ENCODE measurements at places on chromosomes 2 and 18.

DNA sequence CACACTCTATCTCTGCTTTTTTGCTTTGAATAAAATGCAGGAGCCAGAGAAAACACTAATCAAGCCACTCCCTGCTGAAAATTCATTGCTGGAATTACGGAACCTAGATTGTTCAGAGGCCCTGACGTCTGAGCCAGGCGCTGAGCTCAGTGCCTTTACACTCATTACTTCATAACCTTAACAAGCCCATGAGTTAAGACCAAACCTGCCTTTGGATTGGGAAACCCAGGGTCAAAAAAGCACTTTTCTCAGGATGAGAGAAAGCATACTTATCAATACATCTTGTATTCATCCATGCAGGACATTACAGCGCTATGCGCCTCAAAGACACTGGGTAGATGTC lies 762 bp downstream of the INO80C start:
- peak overlapping the region; percentile 89 for H3K4me3 ChIP-seq
- H3K36me3 ChIP-seq = no peaks in the 10 kb centered on the region
- no peak for DNase-seq
- H3K27me3 ChIP-seq = no peaks in the 10 kb centered on the region
- H3K27ac ChIP-seq = no peak overlapping the region

DNA sequence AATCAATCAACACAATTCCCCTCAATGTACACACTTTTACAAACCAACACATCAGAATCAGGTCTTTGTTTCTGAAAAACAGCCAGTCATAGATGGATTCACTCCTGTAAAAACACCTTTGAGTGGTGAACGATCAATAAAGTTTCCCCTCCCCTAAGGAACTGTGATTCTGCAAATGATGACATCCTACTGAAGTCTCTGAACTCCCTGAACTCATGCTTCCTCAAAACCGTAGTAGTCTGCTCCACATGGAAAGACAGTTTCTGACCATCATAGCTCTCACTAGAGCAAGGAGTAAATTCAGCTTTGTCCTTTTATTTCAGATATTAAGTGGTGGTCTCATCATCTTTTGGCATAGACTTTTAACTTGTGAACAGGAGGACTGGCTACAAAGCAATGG lies 43.5 kb upstream of the ACTR3 start:
- no peak overlapping the region for H3K4me3 ChIP-seq
- no peaks in the 10 kb centered on the region for H3K4me1 ChIP-seq
- no peak overlapping the region for H3K27ac ChIP-seq
- H3K27me3 ChIP-seq = no peaks in the 10 kb centered on the region

DNA sequence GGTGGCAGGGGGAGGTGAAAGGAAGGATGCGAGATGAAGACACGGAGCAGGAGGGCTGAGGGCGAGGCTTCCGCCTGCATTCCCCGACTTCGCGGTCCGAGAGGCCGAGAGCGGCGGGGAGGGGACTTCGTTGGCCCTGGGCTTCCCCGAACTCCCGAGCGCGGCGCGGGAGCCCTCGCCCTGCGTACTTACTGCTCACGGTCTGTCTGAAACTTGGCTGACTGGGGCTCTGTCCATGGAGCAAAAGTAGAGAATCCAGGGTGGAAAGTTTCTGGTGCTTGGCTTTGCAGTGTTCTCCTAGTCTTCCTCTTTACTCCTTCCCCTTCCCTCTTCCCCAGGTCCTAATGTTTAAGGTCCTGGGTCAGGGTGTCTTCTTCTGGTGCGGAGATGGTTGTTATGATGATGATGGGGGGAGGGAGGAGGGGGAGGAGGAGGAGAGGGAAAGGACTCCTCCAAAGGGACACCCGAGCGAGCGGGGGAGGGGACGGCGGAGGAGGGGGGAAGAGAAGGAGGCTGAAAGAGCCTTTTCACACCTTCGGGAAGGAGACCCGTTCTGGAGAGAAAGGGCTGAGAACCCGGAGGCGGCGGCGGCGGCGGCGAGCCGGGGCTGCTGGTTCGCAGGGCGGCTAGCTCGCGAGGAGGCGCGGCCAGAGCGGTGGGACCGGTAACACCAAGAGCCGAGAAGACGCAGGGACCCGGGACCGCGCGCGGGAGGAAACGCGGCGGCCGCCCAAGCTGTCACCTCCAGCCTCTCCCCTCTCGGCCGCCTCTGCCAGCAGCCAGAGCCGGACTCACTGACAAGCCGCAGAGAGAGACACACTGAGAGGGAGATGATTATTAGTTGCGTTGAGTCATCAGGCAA lies at the start of gene SATB2:
Gene SATB2 (minus strand): TSS at position 793 of the 862 bp plus-strand sequence. CDS start 1,902 bp downstream, outside the sequence.
- no peak for DNase-seq
- H3K4me1 ChIP-seq = no peaks in the 10 kb centered on the region
- peak within 1 kb of the TSS; percentile 59 for H3K4me3 ChIP-seq
- H3K27ac ChIP-seq = no peak within 1 kb of the TSS
- no peaks in the 10 kb centered on the region for H3K36me3 ChIP-seq

DNA sequence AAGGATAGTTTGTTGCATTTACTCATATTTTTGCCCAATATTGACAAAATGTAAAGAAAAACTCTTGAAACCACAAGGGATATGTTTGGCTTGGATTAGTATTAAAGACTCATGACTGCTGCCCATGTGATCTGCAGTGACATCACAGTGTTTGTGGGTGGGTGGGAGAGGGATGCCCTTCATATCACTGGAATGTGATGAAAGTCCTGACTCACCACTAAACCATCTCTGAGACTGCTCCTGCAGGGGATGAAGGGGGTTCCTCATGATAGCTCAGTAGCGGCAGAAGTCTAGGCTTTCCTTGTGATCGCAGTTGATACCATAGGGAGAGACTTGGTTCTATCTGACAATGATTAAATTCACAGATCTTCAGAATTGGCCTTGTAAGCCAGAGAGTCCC lies 451.2 kb downstream of the CNTNAP5 start:
- no peak overlapping the region for H3K27ac ChIP-seq
- H3K4me3 ChIP-seq = no peak overlapping the region
- DNase-seq = no peak
- H3K27me3 ChIP-seq = no peaks in the 10 kb centered on the region

Measured in iPS DF 6.9 (cell line).